ENCODE measurements at places on chromosomes 3 and 15.
A peak's percentile ranks its signal among the peaks of the same experiment; 100 is the strongest.

- peaks cover 8% of the 10 kb centered on the region for H3K4me1 ChIP-seq
- no peaks in the 10 kb centered on the region for H3K27me3 ChIP-seq
- peak overlapping the region; percentile 99 for H3K27ac ChIP-seq
- DNase-seq = peak; percentile 74
These were observed 13.2 kb upstream of the SHF start for GRCh38 chr15:45200799-45201556.

- H3K27ac ChIP-seq = no peak overlapping the region
- H3K4me3 ChIP-seq = no peak overlapping the region
- DNase-seq = no peak
- no peaks in the 10 kb centered on the region for H3K4me1 ChIP-seq
- no peaks in the 10 kb centered on the region for H3K27me3 ChIP-seq
These were observed 132.6 kb upstream of the LIPC start for GRCh38 chr15:58298879-58299850.

DNA sequence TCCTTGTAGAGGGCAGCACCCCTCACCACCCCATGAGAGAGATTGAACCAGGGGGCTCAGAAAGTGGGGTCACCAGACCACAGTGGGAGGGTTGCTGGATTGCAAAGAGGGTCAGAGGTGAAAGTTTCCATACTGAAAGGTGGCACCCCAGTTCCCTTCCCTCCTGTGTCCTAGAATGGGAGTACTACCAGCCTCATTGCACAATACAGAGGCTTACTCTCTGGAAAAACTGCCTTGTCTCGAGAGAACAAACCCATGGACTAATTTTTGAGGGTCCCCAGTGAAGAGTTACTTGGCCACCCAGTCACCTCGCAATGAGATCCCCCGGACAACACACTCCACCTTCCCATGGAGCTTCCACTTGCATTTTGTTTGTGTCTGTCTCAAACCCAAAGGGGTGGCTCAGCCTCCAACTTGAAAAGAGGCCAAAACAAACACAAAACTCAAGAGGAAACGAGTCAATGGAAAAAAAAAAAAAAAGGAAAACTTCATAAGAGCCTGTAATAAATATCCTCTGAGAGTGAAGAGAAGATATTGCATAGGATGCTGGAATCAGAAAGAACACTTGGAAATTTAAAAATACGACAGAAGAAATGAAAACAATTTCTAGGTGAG is 18.6 kb downstream of the MESP2 start:
- H3K4me1 ChIP-seq = no peaks in the 10 kb centered on the region
- no peak overlapping the region for H3K27ac ChIP-seq
- DNase-seq = no peak

- H3K27ac ChIP-seq = no peak overlapping the region
- H3K36me3 ChIP-seq = peaks cover 24% of the 10 kb centered on the region
- H3K4me1 ChIP-seq = peaks cover 28% of the 10 kb centered on the region
These were observed 120.0 kb upstream of the CTDSPL start for GRCh38 chr3:37741644-37742043.

DNA sequence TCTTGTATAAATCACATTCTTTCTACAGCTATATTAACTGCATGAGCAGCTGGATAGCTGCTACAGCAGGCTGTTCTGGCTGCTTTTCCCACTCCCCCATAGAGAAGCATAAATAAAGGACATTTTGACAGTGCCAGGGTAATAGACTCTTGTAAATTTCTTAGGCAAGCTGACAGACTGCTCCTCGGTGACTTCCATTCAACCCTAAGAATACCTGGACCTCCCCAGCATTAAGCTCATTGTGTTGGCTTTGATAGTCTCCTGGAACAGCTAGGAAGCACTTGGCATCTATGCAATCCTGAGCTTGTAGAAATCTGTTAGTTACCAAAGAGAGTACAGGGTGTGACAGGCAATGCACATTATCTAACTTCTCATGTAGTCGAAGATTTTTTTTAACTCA is 475.4 kb downstream of the AGBL1 start:
- no peaks in the 10 kb centered on the region for H3K4me1 ChIP-seq
- H3K27ac ChIP-seq = no peak overlapping the region
- DNase-seq = no peak
- no peak overlapping the region for H3K4me3 ChIP-seq
- H3K27me3 ChIP-seq = no peaks in the 10 kb centered on the region
